ENCODE measurements at places on chromosomes 2 and 18.

DNA sequence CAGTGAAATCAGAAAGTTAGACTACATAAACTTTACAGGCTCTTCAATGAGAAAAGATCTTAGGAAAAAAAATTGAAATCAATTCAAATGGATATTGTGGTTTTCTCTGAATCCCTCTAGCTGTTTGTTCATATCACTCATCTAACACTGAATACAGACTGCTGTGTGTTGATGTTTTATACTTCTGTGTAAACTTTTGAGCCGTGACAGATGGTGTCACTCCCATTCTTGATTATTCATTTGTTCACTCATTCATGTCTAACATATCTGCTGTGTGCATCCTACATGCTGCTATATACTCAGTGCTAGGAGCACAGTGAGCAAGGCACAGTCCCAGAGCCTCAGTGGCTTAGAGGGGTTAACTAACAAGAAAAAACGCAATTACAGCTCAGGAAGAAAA lies 12.6 kb downstream of the KLHL23 start:
- DNase-seq: no peak

- no peak for DNase-seq
Observed at GRCh38 chr18:13370995-13371625, 152.6 kb downstream of the LDLRAD4 start.

DNA sequence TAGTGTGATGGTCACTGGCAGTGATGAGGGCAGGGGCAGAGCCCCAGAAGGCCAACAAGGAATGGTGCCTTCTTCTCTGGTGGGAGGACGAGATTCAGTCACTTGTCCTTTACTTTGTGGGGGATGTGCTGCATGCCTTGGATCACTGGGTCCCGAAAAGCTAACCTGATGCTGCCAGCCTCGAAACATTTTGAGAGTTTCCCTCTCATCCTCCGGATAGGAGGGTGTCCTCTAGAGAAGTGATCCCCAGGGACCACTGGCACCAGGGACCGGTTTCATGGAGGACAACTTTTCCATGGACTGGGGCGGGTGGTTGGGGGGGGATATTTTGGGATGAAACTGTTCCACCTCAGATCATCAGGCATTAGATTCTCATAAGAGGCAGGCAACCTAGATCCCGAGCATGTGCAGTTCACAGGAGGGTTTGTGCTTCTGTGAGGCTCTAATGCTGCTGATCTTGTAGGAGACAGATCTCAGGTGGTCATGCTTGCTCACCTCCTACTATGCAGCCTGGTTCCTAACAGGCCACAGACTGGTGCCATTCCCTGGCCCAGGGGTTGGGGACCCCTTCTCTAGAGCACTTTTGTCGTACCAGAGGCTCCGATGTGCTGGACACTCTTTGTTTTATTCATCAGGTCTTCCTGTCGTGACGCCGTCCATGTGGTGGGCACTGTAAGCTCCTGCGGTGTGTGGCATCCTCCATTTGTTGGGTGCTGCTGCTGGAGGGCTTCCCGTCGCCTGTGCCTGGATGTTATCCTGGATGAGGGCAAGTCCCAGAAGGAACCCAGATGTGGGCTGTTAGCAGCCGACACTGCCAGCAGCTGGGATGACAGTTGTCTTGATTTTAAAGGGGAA lies 68.5 kb upstream of the HDAC4 start:
- no peak for DNase-seq

DNA sequence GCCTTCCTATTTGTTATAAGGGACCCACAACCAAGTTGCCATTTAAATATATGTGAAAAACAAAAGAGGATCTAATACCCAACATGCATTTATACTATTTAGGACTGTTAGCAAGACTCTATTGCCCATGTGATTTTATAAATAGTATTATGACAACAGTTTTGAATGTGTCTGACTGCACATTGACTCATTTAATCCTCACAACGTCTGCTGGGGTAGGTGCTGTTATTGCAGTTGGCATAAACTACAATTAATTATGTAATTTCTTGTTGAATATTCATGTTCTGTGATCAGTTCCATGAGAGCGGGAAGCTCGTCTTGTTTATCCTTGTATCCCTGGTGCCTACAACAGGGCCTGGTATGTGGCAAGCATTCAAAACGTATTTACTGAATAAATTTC lies 53.7 kb downstream of the SH2D6 start:
- no peak for DNase-seq

- no peak for DNase-seq
Observed at GRCh38 chr2:238968616-238969384, 120.9 kb downstream of the TWIST2 start.

DNA sequence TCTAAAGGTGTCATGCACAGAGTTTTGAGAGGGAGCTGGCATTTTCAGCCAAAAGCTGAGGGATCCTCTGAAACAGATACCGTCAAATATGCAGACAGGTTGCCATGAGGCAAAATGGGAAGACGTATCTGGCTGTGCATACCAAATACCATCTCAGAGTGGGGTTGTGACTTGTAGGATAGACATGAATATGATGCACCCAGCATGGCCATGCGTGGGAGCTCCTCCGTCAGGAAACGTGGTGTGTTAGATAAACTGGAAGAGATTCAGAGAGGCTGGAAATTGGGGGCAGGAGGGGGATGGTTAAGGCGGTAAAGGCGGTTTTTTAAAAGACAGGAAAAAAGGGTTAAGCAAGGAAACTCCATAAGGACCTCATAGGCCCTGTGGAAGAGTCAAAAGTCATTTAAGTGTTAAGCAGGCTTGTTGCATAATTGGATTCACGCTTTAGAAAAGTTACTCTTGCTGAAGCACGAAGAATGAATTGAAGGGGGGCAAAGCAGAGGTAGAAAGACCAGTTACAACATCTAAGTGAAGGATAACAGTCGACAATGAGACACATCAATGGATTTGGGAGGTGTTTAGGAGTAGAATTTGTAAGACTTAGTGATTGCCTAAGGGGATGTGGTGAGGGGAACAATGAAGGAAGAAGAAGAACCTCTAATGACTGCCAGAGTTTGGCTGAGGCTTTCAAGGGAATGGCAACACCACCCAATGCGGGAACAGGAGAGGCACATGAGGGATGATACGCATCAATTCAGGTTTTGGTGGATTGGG lies 139.6 kb upstream of the CTAGE1 start:
- DNase-seq: no peak

- DNase-seq: no peak
Observed at GRCh38 chr2:122960759-122961641, 1064.1 kb upstream of the CNTNAP5 start.

- DNase-seq: no peak
Observed at GRCh38 chr2:236712961-236713673, 143.5 kb downstream of the ACKR3 start.

GRCh38 chr2:78408795-78409118 lies 616.7 kb upstream of the REG3G start:
- DNase-seq: no peak

- no peak for DNase-seq
Observed at GRCh38 chr2:162688403-162688802, 150.2 kb downstream of the KCNH7 start.

GRCh38 chr2:98335271-98335670 lies 11.0 kb upstream of the CNGA3 start:
- DNase-seq: no peak

DNA sequence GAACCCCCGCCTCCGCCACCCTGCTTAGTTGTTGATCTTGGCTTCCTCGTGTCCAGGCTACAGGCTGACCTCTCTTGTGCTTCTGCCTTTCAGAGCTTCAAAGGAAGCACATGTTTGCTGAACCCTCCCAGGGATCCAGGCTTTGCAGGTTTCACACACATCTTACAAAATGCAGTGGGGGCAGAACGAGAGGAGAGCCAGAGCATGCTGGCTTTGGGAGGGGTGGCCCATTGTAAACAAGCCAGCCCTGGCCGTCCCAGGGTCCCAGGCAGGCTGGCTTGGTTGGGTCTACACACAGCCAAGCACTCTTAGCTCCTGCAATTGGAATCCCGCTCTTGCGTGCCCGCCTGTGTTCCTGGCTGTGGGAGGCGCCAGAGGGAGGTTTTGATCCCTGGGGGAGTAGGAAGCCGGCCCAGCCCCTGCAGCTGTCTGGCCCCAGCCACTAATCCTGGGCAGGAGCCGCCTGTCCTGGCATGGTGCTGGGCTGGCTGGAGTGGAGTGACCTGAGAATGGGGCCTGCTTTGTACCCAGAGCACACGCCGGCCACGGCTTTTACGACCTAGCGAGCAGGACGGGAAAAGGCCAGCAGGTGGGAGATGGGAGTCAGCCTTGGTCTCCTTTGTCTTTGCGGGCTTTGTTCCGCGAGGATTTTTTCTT lies 53.9 kb downstream of the SH3BP4 start:
- no peak for DNase-seq

DNA sequence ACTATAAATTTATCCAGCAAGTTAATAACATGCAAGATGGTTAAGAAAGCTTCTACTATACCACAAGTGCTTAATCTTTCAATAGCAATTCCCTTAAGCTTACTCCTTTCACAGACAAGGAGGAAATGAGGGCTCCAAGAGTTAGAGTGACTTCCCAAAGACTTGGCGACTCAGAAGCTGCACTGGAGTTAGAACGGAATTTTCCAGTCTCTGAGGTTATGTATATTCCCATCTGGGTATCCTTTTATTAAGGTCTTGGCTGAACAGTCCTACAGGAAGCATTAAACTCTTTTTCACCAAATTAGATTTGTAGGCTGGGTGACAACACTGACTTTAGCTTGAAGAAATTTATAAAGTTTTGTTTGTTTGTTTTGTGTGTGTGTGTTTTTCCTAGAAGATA lies 256.9 kb upstream of the DPP10 start:
- no peak for DNase-seq

DNA sequence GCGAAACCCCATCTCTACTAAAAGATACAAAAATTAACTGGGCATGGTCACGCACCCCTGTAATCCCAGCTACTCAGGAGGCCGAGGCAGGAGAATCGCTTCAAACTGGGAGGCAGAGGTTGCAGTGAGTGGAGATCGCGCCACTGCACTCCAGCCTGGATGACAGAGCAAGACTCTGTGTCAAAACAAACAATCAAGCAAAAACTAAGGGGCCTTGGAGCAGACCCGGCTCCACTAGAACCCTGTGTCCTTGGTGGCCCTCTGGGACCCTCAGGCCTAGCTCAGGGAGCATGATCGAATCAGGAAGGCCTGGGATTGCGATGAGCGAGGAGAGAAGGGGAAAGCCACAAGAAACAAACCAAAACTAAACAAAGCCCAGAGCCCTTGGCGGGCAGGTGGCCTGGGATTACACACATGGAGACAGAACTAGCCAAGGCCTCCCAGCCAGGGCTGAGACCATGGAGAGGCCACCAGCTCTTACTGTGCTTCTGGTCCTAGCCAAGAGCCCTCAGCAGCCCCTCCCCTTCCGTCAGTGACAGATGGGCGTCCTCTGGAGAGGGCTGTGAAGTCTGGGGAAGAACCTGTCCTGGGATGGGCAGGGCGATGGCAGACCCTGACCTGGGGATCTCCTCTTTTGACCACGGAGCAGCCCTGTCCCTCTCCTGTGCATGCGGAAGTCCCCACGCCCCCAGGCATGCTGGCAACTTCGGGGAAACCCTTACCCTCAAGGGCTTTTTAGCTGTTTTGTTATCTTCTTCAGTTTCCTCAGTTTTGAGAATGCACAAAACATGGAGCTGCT lies 27.4 kb upstream of the CATIP start:
- no peak for DNase-seq

GRCh38 chr2:144004742-144005141 lies 515.2 kb downstream of the ZEB2 start:
- DNase-seq: no peak

DNA sequence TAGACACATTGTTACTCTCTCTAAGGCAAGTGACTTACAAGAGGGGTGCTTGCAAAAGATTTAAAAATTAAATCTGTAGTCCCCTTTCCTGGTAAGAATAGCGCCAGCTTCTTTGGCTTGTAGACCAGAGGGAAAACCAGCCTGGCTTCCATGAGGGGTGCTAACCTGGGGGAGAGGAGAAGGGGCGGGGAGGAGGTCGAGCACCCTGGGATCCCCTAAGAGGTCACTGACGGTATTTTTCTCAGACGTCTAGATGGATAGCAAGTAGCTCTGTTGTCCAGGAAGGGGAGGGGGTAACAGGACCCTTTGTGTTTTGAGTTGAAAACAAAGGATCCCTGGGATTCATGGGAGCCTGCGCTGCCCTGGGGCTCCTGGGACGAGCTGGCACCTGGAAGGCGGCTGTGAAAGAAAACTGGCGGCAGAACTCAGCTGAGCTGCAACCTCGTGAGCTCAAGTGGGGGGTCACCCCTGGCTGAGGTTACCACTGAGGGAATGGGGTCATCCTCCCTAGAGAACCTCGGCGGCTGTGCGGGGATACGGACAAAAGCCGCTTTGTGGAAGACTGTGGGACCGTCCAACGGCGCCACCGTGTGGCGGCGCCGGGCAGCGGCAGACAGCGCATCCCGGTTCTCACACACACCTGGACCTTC lies 37.8 kb upstream of the MRPL19 start:
- no peak for DNase-seq

GRCh38 chr2:233976087-233976486 lies 58.9 kb downstream of the TRPM8 start:
- DNase-seq: no peak

DNA sequence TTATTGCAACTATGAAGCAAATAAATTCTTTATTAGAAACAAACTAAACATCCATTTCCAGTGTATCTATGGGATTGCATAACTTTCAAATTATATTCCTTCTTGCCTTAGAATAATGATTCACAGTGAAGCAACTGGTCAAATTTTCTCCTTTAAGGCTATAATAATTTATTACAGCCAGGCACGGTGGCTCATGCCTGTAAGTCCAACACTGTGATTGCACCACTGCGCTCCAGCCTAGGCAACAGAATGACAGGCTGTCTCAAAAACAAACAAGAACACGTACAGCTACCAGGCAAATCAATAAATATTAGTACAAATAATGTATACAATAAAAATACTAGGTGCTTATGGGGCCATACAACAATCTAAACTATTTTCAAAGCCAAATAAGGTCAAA lies 1416.2 kb downstream of the LRP1B start:
- no peak for DNase-seq

DNA sequence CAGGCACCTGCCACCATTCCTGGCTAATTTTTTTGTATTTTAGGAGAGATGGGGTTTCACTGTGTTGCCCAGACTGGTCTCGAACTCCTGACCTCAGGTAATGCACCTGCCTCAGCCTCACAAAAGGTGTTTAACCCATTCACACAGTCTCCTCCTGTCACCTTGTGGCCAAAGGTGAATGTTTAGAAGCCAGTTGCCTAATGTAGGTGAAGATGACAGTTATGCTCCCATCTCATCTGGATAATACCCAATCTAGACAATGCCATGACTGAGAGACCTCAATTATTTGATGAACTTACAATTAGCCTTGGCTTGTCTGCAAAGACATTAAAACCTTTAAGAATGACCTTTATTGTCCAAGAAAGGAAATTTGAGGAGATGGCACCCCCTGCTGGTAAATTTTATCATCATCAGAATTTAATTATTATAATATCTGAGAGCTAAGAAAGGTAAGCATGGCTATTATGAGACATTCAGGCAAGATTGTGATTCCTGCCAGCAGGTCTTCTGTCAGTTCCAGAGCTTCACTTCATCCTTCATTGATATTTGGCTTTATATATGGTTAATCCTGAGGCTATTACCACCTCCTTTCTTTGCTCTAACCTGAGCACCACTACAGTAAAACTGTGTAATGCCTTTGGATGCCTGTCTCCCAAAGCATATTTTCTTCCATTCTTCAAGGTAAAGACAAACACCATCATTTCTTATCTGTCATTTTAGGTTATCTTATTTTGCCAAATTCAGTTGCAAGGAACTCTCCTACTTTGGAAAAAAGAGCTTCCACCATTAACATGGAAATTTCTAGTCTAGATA lies 117.6 kb downstream of the FAM124B start:
- no peak for DNase-seq

GRCh38 chr2:30732876-30733275 lies 74.4 kb downstream of the CAPN13 start:
- DNase-seq: no peak
